Endodermal cell (in vitro differentiated cells): ENCODE measurements at places on chromosomes 16 and 17. TPM values are rescaled to one million over a fixed set of nuclear protein-coding genes. Genes with fewer than 3 reads are reported as not detected.

DNA sequence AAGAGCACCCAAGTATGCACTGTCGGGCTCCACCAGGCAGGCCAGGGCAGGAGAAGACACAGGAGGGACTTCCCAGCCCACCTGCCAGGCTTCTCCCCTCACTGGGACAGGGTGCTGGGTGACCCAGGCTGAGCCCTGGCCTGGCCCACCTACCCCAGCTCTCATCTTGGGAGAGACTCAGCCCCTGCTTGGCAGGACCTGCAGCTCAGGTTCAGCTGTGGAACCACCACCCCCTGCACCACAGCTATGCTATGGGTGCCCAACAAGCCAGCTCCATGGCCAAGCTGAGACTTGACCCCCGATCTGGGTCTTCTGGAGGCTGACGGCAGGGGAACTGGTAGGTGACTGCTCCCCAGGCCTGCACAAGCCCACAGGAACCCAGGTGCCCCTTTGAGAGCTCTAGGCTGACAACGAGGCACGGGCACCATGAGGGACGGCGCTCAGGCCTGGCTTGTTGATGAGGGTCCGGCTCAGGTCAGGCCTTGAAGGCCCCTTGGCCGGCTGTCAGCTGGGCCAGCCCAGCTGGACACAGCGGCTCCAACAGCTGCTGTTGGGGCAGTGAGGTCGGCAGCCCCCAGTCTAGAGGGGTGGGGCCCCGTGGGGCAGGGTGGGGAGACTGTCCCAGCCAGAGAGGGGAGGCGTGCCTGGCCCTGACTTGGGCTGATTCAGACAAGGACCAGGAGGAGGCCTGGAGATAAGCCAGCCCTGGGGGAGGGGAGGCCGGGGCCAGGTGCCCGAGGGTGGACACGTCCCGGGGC, 4.6 kb downstream of the RPUSD1 start:
- peaks cover 3% of the 10 kb centered on the region for H3K27me3 ChIP-seq
- peaks cover 4% of the 10 kb centered on the region for H3K4me1 ChIP-seq
- no peak overlapping the region for H3K27ac ChIP-seq
- H3K4me3 ChIP-seq = no peak overlapping the region

DNA sequence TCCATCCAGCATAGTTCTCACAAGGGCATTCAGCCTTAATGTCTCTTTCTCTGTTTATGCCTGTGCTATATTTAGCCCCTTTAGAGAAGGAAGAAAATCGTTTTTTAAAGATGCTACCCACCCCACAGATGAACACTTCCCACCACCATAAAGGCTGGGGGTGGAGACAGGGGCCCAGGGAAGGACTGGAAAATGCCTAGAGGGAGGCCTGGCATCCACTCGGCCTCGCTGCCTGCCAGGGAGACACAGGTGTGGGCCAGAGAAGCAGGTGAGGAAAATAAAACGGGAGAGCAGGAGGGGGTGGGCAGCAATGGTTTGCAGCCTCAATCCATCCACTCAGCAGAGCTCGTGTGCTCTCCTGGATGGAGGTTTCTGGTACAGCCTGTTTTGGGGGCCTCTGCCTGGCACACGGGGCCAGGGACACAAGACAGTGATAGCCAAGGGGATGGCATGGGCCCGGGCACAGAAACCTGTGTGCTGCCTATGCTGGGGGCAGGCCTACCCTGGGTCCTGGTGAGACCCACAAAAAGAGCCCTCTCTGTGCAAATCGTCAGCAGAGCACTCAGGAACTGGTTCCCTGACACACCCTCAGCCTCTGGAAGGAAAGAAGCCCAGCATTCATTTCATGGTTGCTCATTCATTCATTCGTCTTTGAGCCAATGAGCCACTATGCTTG, 121.4 kb downstream of the C16orf78 start:
- no peaks in the 10 kb centered on the region for H3K27me3 ChIP-seq
- H3K36me3 ChIP-seq = no peaks in the 10 kb centered on the region
- DNase-seq = peak; percentile 21
- H3K27ac ChIP-seq = no peak overlapping the region
- no peak overlapping the region for H3K4me3 ChIP-seq

DNA sequence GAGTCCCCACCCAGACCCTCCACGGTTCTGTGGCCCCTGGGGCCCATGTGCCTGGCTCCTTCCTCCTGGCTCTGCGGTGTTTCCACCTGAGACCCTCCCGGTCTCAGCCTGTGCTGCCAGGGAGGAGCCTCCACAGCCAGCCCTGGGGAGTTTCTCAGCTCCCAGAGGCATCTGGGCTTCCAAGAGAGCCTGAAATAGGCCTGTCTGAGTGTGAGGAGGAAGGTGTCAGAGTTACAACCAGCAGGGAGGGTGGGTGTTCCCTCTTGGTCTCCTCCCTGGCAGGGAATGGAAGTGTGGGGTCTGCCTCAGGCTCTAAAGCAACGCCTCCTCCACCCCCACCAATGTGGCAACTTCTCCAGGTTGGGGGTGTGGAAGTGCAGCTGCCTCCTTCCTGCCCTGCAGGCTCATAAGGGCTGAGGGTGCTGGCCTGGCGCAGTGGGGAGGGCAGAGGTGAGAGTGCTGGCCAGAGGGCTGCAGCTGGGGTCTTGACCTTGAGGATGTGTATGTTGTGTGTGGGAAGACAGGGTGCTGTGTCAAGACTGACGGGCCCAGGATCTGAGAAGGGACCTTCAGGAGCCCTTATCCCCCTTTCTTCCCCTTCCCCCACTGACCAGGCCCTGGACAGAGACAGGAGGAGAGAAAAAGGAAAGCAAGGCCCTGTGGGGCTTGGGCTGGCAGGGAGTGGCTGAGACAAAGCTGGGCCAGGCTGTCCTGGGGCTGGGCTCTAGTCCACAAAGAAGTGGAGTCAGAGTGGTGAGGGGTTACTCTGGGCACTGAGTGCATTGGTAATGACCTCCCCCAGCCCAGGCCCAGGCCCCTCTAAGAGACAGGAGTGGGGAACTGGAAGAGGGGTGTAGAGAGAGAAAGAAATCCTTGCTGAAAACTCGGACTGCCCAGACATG, 2.4 kb downstream of the CYGB start:
- no peak overlapping the region for H3K27ac ChIP-seq
- peaks cover 9% of the 10 kb centered on the region for H3K4me1 ChIP-seq
- DNase-seq = no peak
- peaks cover 42% of the 10 kb centered on the region for H3K27me3 ChIP-seq

- H3K4me1 ChIP-seq = peaks cover 2% of the 10 kb centered on the region
- no peaks in the 10 kb centered on the region for H3K27me3 ChIP-seq
- no peak for DNase-seq
- no peaks in the 10 kb centered on the region for H3K36me3 ChIP-seq
These were observed 89.5 kb upstream of the SOX9 start for GRCh38 chr17:72031219-72031884.

- peaks cover 4% of the 10 kb centered on the region for H3K4me1 ChIP-seq
- H3K36me3 ChIP-seq = no peaks in the 10 kb centered on the region
- no peak overlapping the region for H3K27ac ChIP-seq
These were observed 608.6 kb upstream of the GOT2 start for GRCh38 chr16:59342669-59343068.

- H3K4me3 ChIP-seq = no peak overlapping the region
- no peak overlapping the region for H3K27ac ChIP-seq
- H3K36me3 ChIP-seq = no peaks in the 10 kb centered on the region
These were observed 406.6 kb upstream of the SALL1 start for GRCh38 chr16:51557670-51558069.

- H3K4me3 ChIP-seq = no peak overlapping the region
- no peaks in the 10 kb centered on the region for H3K4me1 ChIP-seq
- H3K27me3 ChIP-seq = peaks cover 10% of the 10 kb centered on the region
- H3K36me3 ChIP-seq = no peaks in the 10 kb centered on the region
- no peak overlapping the region for H3K27ac ChIP-seq
These were observed 8.1 kb upstream of the EPX start for GRCh38 chr17:58184308-58184985.

DNA sequence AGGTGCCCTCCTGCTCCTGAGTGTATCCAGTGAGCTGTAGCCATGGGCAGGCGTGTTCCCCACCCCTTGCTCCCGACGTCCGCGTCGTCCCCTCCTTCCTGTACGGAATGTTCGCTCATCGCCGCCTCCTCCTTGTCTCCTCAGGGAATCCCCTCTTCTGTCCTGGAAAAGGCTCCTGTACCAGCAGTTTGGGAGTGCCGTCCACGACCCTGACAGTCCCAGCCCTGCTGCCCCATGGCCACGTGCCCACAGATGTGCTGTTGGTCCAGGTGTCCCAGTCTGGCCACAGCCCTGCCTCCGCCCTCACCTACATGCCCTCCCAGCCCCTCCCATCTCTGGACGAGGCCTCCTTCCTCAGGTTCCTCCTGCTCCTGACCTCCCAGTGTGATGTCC, 30.2 kb downstream of the OR1D5 start:
- no peaks in the 10 kb centered on the region for H3K27me3 ChIP-seq
- H3K36me3 ChIP-seq = peaks cover 4% of the 10 kb centered on the region
- DNase-seq = peak; percentile 43
- no peak overlapping the region for H3K27ac ChIP-seq

Gene PDILT
- total RNA-seq = not detected in 3 replicates

- H3K4me3 ChIP-seq = no peak overlapping the region
- no peaks in the 10 kb centered on the region for H3K27me3 ChIP-seq
- no peak overlapping the region for H3K27ac ChIP-seq
- DNase-seq = no peak
- no peaks in the 10 kb centered on the region for H3K4me1 ChIP-seq
These were observed 3.5 kb downstream of the CTRB1 start for GRCh38 chr16:75222271-75222783.

DNA sequence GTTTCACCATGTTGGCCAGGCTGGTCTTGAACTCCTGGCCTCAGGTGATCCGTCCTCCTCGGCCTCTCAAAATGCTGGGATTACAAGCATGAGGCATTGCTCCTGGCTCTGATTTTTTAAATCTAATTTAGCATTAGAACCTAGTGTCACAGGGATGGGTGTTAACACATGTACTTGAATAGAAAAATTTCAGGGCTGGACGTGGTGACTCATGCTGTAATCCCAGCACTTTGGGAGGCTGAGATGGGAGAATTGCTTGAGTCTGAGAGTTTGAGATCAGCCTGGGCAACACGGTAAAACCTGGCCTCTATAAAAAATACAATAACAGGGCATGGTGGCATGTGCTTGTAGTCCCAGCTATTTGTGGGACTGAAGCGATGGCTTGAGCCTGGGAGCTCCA, 6.0 kb upstream of the RNF135 start:
- DNase-seq = peak; percentile 28
- no peak overlapping the region for H3K27ac ChIP-seq
- H3K4me3 ChIP-seq = no peak overlapping the region
- no peaks in the 10 kb centered on the region for H3K36me3 ChIP-seq

Gene BIRC5
- 57.6 and 59.7 TPM in 2 replicates for total RNA-seq

GRCh38 chr17:57461082-57461481, 204.8 kb downstream of the MSI2 start:
- no peak overlapping the region for H3K27ac ChIP-seq
- H3K4me3 ChIP-seq = no peak overlapping the region
- H3K36me3 ChIP-seq = no peaks in the 10 kb centered on the region
- H3K27me3 ChIP-seq = no peaks in the 10 kb centered on the region
- peaks cover 7% of the 10 kb centered on the region for H3K4me1 ChIP-seq
- no peak for DNase-seq

- peak; percentile 89 for DNase-seq
- H3K36me3 ChIP-seq = peaks cover 10% of the 10 kb centered on the region
- H3K27ac ChIP-seq = no peak overlapping the region
- peaks cover 26% of the 10 kb centered on the region for H3K4me1 ChIP-seq
These were observed 43.5 kb downstream of the REXO5 start for GRCh38 chr16:20849589-20850390.
